ENCODE measurements at places on chromosomes 3 and 15. TPM values are rescaled to one million over a fixed set of nuclear protein-coding genes. Genes with fewer than 3 reads are reported as not detected.

The SNRPN gene
- 408 TPM for total RNA-seq

The SLC28A1 gene
- total RNA-seq = 0.24 TPM

The ITIH3 gene
- 0.43 TPM for total RNA-seq

The CLDN1 gene
- 0.46 TPM for total RNA-seq

The EIF4E3 gene
- 49.2 TPM for total RNA-seq

The PSTPIP1 gene
- total RNA-seq = 4.5 TPM

The MESP1 gene
- total RNA-seq = 7.4 TPM

The SLC22A13 gene
- total RNA-seq = not detected

The LSAMP gene
- 5.0 TPM for total RNA-seq

The CPLX3 gene
- 2.8 TPM for total RNA-seq

The ZDHHC23 gene
- 4.4 TPM for total RNA-seq

The BCHE gene
- total RNA-seq = 5.5 TPM

The GOLGA6L2 gene
- total RNA-seq = not detected

The SFMBT1 gene
- total RNA-seq = 14.9 TPM

The FAM162A gene
- 141 TPM for total RNA-seq

The RASSF1 gene
- total RNA-seq = 14.7 TPM

The CCR2 gene
- total RNA-seq = 0.89 TPM

The SERINC4 gene
- total RNA-seq = 0.30 TPM

The C3orf85 gene
- not detected for total RNA-seq

The UROC1 gene
- total RNA-seq = not detected

The REC114 gene
- 0.60 TPM for total RNA-seq

The AAGAB gene
- total RNA-seq = 20.9 TPM

The SPATA12 gene
- total RNA-seq = not detected

The MLF1 gene
- 191 TPM for total RNA-seq
